ENCODE measurements at places on chromosomes 7 and 10.
A peak's percentile ranks its signal among the peaks of the same experiment; 100 is the strongest.

GRCh38 chr7:108057951-108058481 lies 55.1 kb upstream of the LAMB1 start:
- DNase-seq = no peak

- no peak for DNase-seq
These were observed 3.0 kb downstream of the PIP4K2A start for GRCh38 chr10:22711373-22711772.

DNA sequence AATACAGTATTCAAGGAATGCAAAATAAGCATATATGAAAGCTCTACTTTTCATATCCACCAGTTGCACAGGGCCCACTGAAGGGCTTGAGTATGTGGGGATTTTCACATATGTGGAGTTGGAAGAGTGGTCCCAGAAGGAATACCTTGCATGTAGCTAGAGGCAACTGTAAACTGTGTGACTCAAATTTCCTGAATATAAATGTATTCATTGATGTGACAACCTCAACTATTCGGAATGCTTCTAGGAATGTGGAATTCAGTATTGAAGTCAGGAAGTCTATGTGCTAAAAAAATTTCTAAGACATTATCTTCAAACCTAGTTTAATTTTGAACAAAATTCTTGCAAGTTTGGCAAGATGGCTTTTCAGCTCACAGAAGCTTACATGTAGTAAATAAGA lies 695.5 kb upstream of the SEMA3D start:
- no peak for DNase-seq

DNA sequence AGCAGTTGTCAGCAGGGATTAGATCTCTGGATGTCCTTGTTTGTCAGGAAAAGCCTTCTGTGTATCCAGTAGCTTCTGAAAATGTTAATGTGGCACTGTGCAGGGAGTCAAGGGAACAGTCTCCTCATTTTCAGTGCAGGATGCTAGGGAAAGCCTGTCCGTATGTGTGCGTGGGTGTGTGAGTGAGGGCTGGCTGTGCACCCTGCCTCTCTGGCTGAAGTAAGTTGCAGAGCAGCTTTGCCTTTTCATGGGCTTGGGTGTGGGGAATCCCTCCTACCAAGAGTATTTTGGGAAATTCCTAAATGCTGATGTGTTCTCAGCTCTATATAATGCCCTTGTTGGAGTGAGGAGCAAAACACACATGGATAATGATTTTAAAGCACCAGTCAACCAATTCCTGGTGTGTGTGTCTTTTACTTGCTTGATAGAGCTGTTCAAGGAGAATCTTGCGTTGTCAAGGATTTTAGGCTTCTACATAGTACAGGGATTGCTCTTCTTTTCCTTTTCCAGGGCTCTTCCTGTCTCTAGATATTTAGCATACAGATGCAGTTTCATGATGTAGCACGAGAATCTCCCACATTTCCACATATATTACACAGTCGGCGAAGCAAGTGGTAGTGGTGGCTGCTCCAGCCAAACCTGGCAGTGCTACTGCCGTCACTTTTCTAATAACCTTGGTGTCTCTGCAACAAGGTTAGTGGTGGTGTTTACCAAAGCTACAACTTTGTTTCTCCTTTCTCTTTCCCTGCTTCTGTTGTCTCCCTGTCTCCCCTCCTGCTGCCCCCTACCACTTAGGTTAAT lies 92.8 kb downstream of the MCU start:
- peak; percentile 62 for DNase-seq

GRCh38 chr7:81676105-81676811 lies 93.6 kb downstream of the HGF start:
- no peak for DNase-seq

DNA sequence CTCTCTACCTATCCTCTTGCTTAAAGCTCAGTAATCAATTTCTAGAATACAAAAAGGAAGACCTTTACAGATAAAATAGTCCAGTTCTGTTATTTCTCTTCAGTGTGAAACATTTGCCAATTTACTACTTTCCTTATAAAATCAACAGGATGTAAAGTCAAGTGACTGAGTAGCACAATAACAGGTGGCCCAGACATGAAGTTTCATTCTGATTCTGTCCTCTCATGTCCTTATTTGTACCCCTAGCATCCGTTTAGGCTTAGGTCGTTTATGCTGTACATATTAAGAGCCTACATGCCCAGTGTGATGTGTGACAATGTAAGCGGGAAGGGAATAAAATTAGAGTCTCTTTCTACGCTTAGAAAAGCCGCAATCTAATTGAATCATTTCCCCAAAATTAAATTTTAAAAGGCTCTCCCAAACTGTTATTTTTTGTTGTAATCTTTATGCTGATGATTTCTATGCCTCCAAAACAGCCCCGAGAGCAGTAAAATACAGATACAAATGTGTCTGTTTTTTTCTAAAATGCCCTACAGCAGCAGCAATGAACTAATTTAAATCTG lies 29.1 kb downstream of the EPC1 start:
- DNase-seq = no peak

GRCh38 chr10:43200538-43201390 lies 62.5 kb downstream of the CSGALNACT2 start:
- no peak for DNase-seq

DNA sequence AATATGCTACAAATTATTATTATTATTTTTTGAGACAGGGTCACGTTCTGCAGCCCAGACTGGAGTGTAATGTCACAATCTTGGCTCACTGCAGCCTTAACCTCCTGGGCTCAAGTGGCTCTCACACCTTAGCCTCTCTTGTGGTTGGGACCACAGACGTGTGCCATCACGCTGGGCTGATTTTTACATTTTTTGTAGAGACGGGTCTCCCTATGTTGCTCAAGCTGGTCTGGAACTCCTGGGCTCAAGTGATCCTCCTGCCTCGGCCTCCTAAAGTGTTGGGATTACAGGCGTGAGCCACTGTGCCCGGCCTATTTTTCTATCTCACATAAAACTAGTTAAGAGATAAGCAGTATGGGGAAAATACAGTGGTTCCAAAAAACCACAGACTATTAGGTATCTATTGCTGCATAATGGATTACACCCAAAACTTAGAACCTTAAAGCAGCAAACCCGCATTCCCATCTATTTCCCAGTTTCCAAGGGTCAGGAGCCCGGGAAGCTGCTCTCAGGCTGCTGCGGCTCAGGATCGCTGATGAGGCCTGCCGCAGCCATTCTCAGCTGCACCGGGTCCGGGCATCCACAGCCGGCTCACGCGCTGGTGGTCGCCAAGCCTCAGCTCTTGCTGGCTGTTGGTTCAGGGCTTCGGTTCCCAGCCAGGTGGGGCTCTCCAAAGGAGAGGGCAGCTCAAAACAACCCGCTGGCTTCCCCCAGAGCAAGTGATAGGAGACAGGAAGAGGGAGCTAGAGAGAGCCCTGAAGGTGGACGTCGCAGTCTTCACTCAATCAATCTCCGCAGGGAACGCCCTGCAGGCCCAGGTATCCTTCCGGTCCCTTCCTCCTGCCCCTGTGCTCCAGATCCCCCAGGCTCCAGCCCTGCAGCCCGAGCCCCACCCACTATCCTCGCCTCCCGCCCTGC lies 128.2 kb downstream of the UBE2H start:
- no peak for DNase-seq

GRCh38 chr10:34719328-34719727 lies 95.8 kb downstream of the PARD3 start:
- no peak for DNase-seq

DNA sequence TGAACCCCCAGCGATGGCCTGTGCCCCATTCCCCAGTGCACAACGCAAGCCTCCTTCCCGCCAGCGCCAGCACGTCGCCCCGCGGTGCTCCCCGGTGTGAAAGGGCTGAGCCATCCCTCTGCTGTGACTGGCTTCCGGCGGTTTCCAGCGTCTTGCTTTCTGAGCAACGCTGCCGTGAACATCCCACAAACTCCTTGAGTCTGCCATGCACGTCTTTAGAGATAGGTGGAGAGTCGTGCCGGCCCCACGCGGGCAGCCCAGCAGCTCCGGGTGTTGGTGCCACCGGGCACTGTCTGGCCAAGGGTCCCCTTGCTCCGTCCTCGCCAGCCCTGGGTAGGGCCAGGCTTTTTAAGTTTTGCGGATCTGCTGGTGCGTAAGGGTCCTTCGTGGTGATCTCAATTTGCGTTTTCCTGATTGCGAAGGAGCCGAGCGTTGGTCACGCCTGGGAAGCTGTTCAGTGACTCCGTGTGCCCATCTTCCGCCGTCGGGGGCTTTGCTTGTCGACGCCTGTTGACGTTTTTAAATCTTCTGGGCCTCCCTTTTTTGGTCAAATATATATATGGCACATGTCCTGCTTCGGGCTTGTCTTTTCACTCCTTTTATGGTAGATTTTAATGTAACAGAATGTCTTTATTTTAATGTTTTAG lies 70.6 kb downstream of the FOXL3 start:
- DNase-seq = no peak

DNA sequence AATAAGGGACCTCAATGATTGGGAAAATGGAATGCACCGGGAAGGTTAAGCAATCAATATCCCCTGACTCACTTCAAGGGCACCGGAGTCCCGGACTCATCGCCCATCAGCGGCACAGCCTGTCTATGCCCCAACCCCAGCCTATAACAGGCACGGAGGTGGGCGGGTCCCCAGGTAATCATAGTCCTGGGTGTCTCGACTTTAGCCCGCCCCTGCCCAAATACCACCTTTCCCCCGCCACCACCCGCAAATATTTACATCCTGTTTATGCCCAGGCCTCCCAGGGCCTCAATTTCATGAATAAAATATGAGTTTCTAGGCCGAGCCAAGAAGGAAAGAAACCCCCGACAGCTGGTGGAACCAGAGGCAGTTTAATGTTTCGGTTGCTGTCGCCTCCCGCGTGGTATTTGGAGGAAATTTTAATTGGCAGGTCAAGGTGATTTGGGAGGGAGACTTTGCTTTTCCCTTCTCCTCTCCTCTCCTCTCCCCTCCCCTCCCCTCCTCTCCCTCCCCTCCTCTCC lies 15.6 kb upstream of the RFC2 start:
- DNase-seq = no peak

DNA sequence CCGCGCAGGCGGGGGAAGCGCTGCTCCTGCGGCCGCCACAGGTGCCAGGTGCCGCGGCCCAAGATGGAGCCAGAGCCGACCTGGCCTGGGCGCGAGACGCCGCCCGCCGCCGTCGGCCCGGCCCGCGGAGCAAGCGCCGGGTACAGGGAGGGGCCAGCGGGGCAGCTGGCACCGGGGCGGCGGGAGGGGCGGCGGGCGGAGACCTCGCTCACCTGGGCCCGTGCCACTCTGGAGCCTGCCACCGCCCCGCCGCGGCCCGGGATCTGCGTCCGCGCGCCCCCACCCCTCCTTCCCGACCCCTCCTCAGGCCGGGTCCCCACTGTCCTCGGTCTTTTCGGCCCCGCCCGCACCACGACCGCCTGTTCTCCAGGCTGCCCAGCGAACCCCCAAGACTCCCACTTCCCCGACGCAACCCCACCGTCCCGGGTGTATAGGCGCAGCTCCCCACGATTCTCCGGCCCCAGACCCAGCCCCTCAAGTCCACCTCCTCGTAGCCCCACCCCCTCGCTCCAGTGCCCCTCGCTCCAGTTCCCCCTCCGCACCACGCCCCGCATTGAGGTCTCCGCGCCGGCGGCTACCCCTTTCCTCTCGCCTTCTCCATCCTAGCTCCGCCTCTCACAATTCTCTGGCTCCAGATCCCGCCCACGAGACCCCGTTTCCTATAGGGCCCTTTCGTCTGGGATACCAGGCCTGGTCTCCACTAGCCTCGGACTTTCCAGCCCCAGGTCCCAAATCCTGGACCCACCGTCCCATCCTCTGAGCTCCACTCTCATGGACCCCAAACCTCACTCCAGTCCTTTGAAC lies at the start of gene GPRIN2:
GPRIN2 (minus strand) TSS at position 144 of the 804 bp plus-strand sequence. CDS start 5,922 bp downstream, outside the sequence.
- DNase-seq = no peak
